ENCODE measurements at places on chromosomes 4 and X.

GRCh38 chr4:70759126-70759525 is 37.4 kb downstream of the RUFY3 start:
- DNase-seq: no peak

DNA sequence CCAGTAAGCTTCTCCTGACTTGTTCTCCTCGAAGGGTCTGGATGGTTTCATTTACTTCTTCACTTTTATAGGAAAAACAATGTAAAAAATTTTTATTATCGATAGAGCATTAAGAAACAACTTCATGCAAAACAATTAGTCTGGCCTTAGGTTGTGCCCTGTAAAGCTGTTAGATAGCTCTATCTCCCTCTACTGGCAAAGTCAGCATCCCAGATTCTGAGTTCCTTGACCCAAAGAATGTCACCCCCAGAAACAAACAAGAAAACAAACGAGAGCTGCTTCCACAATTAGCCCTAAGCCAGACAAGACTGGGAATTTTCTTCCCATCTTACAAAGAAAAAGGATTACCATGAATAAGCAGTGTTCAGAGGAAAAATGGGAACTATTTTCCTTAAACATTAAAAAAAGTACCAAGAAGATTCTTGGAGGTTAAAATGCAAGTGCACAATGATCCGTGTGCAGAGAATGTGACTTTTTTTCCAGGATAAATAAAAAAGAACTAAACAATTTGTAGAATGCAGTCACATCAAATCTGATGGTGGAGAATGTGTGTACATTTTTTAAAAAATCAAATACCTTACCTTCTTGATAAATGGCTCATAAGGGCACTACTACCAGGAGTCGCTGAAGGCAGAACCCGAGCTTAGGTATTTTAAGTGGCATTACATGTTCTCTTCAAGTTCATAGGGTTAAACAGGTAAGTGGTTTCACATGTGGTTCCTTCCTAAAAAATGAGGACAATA is 293.2 kb downstream of the FBXO8 start:
- no peak for DNase-seq

DNA sequence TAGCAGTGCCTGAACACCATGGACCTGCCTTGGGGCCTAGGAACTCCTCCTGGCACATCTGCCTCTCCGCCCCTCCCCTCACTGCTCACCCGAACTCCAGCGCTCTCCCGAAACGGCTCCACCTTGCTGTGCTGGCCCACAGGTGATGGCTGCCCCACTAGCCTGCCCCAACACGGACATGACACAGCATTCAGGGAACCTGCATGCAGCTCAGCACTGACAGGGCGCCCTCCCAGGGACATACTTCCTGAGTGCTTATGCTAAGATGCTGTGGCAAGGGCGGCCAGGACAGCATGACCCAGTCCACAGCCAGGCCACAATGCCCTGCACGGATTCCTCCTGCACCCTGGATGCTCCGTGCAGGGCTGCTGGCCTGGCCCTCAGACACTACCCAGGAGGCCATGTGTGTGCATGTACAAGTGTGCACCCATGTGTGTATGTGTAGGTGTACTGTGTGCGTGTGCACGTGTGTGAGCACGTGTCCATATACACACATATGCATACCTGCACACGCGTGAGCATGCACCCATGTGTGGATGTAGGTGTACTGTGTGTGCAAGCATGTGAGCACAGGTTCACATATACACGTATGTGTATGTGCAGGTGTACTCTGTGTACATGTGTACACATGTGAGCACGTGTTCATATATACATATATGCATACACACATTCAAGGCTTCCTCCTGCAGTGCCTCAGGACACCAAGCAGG is 6.0 kb downstream of the TMEM271 start:
- no peak for DNase-seq

DNA sequence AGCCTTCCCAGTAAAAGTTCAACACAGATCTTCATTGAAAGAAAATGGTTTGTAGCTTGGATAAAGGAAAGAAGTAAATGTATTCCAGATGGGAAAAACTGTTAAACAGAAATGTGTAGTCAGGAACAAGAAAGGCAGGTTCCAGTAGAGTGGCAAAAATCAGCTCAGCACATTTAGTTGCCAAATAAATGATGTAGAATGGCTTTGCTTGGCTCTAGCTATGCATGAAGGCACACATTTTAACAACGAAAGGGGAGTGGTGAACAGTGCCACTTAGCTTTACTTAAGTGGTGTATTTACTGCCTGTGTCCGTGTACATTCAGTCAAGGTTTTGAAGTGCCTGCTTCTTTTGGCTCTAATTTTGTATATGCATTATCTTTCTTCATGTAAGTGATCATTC is 644.5 kb upstream of the ATOH1 start:
- DNase-seq: no peak

GRCh38 chr4:5890063-5890727 is 2.7 kb downstream of the CRMP1 start:
- no peak for DNase-seq
